ENCODE measurements at places on chromosomes 2 and 18. TPM values are rescaled to one million over a fixed set of nuclear protein-coding genes. Genes with fewer than 3 reads are reported as not detected.

STK39 gene
- 17.1 TPM for polyA plus RNA-seq

STON1 gene
- 8.1 TPM for polyA plus RNA-seq

GRCh38 chr2:55781542-55781941 is 87.9 kb upstream of the PNPT1 start:
- no peak for DNase-seq

CFAP65 gene
- not detected for polyA plus RNA-seq

Data from forelimb muscle (tissue), 1 donor.